ENCODE measurements at places on chromosomes 1 and 21.

- DNase-seq = no peak
Observed at GRCh38 chr21:16095005-16095404, 365.2 kb downstream of the USP25 start.

GRCh38 chr1:40391688-40392145 lies 18.2 kb downstream of the SMAP2 start:
- DNase-seq = no peak

DNA sequence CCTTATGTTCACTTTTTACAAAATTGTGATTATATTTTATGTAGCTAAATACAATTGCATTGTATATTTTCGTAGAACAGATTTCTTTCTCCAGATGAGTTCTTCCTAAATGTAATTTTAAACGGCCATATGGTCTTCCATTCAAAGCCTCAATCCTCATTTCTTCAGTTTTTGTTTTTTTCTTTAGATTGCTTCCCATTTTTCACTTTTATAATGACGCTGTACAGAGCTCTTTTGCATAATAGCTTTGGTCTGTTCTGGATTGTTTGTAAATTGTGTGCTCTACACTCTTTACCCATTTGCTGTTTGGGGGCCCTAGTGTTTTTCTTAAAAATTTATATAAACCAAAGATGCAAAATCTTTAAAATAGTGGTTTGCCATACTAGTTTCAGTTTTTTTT lies 27.8 kb downstream of the AVPR1B start:
- no peak for DNase-seq

DNA sequence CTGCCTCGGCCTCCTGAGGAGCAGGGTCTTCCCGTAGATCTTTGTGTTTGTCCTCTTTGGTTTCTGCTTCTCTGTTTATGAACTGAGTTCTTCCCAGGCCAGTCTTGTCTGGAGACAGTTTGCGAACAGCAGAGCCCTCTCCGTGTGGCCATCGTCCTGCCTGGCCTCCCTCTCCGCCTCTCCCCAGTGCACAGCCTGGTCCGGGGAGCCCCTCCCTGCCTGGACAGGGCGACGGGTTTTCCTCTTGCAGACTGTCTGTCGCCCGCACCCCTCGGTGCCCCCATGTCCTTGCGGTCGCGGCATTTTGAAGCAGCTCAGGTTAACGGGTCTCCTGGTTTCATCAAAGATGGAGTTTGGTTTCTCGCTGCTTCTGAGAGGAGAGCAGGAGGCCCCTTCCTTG lies 34.8 kb downstream of the SLX9 start:
- no peak for DNase-seq

DNA sequence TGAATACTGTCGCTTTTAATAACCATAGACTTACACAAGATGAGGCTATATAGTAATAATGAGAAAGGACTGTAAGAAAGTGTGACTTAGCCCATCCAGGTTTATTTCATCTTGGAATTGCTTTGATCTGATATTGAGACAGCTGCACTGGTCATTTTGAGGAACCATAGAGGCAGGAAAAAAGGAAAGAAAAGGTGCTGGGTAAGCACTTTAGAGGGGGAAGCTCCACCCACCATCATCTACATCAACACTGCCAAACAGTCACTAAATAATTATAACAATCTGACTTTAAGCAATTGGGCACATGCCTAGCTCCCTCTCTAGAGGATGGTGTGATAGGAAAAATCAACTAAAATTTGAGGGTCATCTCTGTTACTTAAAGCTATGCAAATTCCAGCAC lies 70.6 kb upstream of the ST6GALNAC3 start:
- no peak for DNase-seq

GRCh38 chr1:186798960-186799688 lies 29.6 kb upstream of the PLA2G4A start:
- DNase-seq = no peak

GRCh38 chr1:43367026-43367903 lies 546 bp downstream of the ELOVL1 start:
- peak; percentile 58 for DNase-seq

- no peak for DNase-seq
Observed at GRCh38 chr1:110433803-110434202, 17.1 kb upstream of the PROK1 start.

GRCh38 chr21:31877463-31877957 lies 4.7 kb downstream of the HUNK start:
- DNase-seq = no peak

- no peak for DNase-seq
Observed at GRCh38 chr1:88731475-88732269, 47.6 kb downstream of the PKN2 start.

DNA sequence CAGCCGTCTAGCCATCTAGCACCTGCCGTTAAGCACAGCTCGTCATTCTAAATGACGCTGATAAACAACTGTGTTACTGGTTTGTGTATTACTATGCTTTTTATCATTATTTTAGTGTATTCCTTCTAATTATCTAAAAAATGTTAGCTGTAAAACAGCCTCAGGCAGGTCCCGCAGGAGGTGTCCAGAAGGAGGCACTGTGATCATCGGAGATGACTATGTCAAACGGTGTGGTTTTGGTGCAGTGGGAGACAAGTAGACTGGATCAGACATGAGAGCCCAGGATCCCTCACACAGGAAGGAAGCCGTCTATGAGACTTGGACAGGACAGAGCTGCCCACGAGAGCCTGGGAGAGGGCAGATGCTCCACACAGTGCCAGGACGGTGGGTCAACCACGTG lies 55.3 kb upstream of the COL6A1 start:
- DNase-seq = no peak

GRCh38 chr1:111197598-111198284 lies 2.7 kb downstream of the DENND2D start:
- DNase-seq = peak; percentile 73

DNA sequence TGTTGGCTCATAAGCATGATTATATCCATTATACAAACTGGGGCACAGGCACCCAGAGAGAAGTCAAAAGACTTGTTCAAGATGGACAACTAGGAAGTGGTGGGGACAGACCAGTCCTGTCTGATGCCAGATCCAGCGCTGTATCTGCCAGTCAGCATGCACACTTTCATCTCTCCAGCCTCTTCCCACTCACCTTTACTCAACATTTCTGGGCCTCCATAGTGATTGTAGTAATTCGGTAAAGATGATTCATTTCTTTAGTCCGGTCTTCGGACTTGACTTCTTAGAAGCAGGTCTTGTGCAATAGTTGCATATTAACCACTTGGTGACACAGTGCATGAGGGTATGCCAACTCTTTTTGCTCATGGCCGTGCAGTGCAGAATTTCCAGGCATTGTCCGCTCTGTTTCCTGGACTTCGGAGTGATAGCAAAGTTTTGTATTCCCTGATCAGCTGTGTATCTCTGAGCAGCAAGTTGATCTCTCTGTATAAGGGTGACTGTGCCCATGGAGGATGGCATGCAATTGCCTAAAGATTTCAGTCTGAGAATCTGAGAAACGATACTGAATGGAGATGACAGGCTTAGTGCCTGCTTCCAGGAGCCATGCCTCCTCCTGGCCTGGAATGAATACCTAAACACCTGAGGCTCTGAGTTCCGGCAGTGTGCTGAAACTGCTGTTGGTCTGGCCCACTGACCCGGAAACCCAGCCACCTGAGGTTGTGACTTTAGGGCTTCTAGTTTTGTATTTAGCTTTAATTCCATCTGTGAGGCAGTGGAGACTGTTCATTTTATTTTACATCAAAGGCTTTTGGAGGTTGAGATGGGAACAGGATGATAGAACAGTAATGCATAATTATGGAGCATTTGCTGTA lies 39.0 kb downstream of the GALNT2 start:
- no peak for DNase-seq

DNA sequence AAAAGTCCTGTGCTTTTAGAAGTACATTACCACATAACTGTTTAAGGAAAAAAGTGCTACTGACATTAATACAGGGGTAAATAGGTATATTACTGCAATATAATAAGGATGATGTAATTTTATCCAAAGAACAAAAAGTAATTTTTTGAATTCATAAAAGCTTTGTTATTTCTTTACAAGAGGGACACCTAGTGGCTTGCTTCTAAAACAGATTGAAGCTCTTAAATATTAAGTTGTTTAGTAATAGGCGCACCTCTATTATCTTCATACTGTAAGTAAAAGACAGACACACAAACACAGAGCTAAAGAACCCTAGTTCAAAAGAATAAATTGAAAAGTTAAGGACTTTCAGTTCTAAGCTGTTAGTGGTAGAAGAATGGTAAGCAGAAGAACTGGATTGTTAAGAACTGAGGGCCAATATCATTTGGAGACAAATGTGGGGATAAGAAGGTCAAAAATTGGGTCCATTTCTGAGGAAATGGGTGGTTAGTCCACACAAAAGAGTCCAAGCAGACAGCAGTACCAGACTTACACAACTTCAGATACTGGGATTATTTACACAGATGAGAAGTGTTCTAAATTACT lies 15.4 kb downstream of the ZNHIT6 start:
- DNase-seq = no peak

DNA sequence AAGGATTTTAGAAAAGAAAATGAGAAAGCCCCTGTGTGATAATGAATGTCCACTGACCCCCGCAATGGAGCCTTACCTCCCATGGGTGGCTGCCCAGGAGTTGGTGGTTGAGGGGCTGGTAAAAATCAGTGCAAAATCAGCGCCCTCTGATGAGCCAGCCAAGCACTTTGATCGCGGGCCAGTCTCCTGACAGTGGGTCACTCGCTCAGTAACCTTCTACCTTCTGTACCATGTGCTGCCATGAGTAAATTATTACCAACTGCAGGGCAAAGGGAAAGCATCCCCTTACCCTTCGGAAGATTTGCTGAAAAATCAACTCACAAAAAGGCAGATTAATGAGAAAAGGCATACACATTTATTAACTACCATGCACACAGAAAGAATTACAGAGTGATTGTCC lies 58.8 kb downstream of the KCNK1 start:
- no peak for DNase-seq

GRCh38 chr1:51990478-51990965 lies at the start of gene RAB3B:
RAB3B (minus strand) TSS chr1:51990700; CDS start chr1:51977117, 13,583 bp downstream.
- DNase-seq = peak; percentile 83

DNA sequence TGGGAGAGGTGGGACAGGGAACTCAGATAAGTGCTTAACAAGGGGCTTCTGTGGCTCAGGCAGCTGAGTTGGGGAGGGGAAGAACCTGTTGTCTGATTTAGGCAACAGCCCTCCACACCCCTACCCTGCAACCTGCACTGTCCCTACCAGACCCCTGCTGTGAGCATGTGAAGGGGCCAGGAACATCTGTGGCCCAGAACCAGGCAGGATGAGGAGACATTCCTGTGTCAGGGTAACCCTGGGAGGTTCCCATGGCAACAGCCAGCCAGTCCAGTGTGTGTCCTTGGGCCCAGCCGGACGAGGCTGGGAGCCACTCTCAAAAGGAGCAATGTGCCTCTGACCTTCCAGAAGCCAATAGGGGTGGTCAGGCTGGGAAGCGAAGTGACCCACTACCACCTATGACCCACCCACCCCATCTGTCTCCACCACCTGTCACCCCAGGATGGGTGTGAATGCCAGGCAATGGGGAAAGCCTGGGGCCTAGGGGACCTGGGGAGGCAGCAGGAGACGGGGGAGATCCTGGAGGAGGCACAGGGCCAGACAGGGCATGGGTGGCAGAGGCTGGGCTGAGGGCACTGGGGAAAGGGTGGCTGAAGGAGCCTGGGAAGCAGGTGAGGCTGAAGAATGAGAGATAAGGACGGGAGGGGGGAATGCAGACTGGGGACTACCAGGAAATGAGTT lies 5.0 kb upstream of the PMVK start:
- no peak for DNase-seq

All from activated naive CD4-positive, alpha-beta T cell treated with Interleukin-2 at 50 U/mL for 16 hours (primary cell).